ENCODE measurements at places on chromosomes 11 and 22. TPM values are rescaled to one million over a fixed set of nuclear protein-coding genes. Genes with fewer than 3 reads are reported as not detected.

- peak; percentile 65 for DNase-seq
These were observed 40.0 kb downstream of the TENM4 start for GRCh38 chr11:79400717-79401330.

The CST6 gene
- total RNA-seq: 0.50 TPM

DNA sequence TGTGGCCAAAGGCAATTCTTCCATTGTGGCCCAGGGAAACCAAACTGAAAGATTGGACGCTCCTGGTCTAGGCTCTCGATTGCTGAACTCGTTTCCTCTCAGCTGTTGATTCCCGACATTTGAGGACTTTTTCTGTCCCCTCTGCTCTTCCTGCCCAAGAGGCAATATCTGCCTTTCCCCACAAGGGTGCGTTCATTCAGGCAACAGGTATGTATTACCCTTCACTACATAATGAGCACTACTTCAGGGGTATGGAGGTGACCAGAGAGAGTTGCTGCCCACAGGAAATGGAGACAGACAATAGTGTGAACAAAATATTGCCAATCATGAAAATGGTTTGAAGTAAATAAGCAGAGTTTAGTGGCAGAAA, 8.2 kb downstream of the PTH start:
- peak; percentile 28 for DNase-seq

GRCh38 chr11:72755713-72756285, 3.6 kb upstream of the ARAP1 start:
- no peak for DNase-seq

DNA sequence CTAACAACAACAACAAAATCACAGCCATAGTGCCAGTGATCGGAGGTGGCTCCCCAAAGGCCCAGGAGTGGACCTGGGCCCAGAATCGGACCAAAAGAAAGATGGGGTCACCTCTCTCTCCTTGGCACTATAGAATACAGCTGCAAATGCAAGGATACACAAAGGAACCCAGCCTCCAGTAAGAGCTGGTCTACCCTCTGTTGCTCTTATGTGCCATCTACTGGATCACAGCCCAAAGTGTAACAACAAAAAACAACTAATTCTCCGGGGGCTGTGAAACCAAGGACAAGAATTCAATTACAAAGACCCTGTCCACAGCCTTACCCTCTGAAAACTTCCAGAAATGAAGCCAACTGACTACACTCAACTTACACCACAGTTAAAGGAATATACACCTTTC, 21.6 kb downstream of the OR8G5 start:
- peak; percentile 54 for DNase-seq

The ASPHD2 gene
- total RNA-seq: 12.7 TPM

GRCh38 chr11:22263613-22264012, 70.7 kb downstream of the ANO5 start:
- DNase-seq: no peak

- no peak for DNase-seq
These were observed 31.7 kb downstream of the METTL15 start for GRCh38 chr11:28139841-28140415.

DNA sequence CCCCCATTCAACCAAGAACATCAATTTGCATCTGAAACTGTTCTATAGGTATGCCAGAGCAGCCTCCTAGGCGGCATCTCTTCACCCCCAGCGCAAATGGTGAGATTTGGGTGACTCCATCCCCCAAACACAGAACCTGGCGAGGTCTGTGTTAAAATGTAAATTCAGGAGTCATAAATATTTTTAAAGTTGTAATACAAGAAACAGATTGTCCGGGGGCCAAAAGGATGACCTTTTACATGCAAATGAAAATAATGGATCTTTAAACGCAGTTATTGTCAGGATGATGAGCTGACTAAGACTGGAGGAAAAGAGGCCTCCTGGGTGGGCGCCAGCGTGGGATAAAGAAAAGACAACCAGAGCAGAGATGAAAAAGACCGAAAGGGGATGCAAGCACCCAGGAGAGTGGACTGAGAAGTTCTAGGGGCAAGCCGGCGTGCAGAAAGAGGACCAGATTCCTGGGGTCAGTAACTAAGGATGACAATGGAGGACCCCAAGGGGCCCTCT, 16.0 kb upstream of the ADA2 start:
- DNase-seq: no peak

GRCh38 chr11:130738611-130739010, 177.7 kb downstream of the SNX19 start:
- no peak for DNase-seq

The SLC37A2 gene
- 3.3 TPM for total RNA-seq

GRCh38 chr11:94058630-94059029, 37.5 kb downstream of the HEPHL1 start:
- DNase-seq: no peak

DNA sequence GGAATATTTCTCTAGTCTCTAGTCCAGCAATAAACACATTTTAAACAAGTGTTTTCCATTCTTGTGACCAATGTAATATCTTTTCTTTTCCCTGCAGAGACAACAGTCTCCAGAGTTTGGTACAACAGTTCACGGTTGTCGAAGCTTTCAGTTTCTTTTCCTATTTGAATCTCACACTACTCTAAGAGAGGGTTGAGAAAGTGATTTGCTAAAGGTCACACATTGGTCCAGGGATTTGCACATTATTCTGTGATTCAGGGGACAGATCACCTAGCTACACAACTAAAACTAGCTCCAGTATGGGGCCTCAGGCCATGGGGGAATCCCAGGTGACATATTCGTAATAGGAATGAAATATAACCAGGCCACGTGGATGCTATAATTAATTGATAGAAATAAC, 132.5 kb downstream of the HIPK3 start:
- no peak for DNase-seq

The BRSK2 gene
- 8.2 TPM for total RNA-seq

The VPREB1 gene
- total RNA-seq: not detected

The GNAZ gene
- total RNA-seq: 31.3 TPM

The POTEH gene
- total RNA-seq: not detected

- DNase-seq: no peak
These were observed 104.3 kb upstream of the SYT13 start for GRCh38 chr11:45390407-45390806.

The CBLIF gene
- not detected for total RNA-seq

DNA sequence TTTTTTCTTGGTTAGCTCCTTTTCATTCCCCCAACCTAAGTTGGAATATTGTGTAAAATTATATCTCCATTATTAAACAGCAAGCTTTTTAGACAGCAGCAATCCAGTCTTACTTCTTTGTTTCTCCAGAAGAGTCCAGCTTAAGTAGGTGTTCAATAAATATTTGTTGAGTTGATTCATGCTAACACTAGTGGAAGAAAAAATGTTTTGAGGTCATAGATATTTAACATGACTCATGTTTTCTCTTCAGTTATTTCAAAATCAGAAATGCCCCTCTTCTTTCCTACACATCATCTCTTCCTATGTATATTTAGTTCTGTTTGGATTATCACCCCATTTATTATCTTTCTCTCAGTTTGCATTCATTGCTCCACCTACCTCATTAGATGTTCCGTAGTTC, 20.3 kb downstream of the CCDC83 start:
- no peak for DNase-seq

The CDKN1C gene
- 47.8 TPM for total RNA-seq

- DNase-seq: no peak
These were observed 31.1 kb downstream of the DKK3 start for GRCh38 chr11:11977206-11977938.

The SLC22A25 gene
- total RNA-seq: not detected

- DNase-seq: no peak
These were observed 76.0 kb downstream of the EXT2 start for GRCh38 chr11:44171518-44171917.

GRCh38 chr11:110892741-110893285, 180.6 kb upstream of the ARHGAP20 start:
- DNase-seq: no peak

The KCNJ1 gene
- total RNA-seq: 0.41 TPM

The SEC14L6 gene
- total RNA-seq: 2.4 TPM

GRCh38 chr11:102494216-102494615, 36.3 kb downstream of the MMP7 start:
- no peak for DNase-seq

The FRMD8 gene
- 28.3 TPM for total RNA-seq

GRCh38 chr11:119051440-119052162, 5.4 kb downstream of the HYOU1 start:
- DNase-seq: no peak

GRCh38 chr22:45892681-45893461, 84.1 kb downstream of the WNT7B start:
- no peak for DNase-seq

DNA sequence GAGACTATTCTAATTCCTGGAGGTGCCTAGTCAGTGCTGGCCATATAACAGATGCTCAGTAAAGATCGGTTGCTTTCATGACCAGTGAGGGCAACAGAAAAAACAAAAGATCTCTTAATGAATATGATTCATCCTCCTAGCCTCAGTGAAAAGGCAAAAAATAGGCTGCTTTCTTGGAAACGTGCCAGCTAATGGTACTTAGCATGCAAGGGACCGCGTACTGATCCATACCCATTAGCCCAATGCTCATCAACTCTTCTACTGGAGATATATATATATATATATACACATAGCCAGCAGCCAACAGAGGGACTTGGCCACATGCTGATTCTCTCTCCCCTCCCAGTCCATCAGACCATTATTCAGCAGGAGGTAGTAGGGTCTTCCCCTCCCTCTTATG, 320.4 kb downstream of the KIRREL3 start:
- no peak for DNase-seq

The XKR3 gene
- not detected for total RNA-seq

DNA sequence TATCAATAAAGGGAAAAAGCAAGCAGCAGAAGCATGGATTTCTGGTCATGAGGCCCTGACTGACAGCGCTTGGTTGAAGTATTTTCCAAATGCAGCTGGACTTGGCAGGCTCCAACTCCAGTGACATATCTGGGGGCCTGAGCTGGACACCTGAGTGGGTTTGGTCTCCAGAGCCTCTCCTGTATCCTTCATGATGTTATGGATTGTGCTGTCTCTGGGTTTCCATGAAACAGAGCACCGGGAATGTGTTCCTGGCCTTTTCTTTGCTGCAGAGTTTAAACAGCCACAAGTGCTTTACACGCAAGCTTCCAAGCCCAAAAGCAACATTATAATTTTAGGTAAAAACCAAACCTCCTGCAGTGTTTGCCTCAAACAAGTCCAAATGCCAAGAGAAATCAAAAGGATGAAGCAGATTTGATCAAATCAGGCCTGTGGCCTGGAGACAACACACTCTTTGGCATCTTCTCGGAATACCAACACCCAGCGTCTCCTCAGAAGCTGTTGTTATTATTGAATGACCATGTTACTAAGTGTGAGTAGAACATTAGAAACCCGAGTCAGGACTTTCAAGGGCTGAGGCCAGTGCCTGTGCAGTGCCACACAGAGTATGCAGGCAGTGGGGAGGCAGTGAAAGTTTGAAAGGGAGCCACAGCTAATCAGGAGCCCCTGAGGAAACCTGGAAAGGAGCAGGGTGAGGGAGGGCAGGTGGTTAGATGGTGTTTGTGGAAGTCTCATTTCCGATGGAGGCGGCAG, 42.0 kb downstream of the ME3 start:
- no peak for DNase-seq

GRCh38 chr11:95084509-95084908, 5.1 kb upstream of the ENDOD1 start:
- DNase-seq: no peak

DNA sequence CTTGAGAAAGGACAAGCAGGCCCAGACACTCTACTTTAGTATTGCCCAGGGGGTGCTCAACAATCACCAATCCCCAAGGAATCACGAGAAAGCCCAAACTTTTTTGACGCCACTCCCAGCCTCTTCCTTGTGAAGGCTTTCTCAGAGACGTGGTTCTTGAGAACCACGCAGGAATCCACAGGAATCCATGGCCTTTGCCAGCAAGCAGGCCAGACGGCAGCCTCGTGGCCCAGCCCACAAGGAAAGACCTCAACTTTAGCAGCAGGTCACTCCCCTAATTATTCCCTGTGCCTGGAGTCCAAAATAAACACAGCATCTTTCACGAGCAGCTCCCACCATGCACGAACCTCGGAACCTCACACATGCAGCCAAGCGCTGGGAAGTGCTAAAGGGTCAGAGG, 104.2 kb downstream of the WT1 start:
- no peak for DNase-seq
